Upper lobe of left lung (tissue), 6 donors: ENCODE measurements at places on chromosomes 7 and 10. TPM values are rescaled to one million over a fixed set of nuclear protein-coding genes. Genes with fewer than 3 reads are reported as not detected.

GRCh38 chr10:43794181-43794815 lies 145.6 kb upstream of the ZNF32 start:
- H3K27me3 ChIP-seq: no peaks in the 10 kb centered on the region
- H3K4me1 ChIP-seq: no peaks in the 10 kb centered on the region
- no peak overlapping the region for H3K27ac ChIP-seq
- no peak overlapping the region for H3K4me3 ChIP-seq

- no peak overlapping the region for H3K27ac ChIP-seq
- H3K4me1 ChIP-seq: peaks cover 8% of the 10 kb centered on the region
- no peaks in the 10 kb centered on the region for H3K27me3 ChIP-seq
- no peaks in the 10 kb centered on the region for H3K36me3 ChIP-seq
Observed at GRCh38 chr7:74674166-74674565, 16.6 kb downstream of the GTF2I start.

DNA sequence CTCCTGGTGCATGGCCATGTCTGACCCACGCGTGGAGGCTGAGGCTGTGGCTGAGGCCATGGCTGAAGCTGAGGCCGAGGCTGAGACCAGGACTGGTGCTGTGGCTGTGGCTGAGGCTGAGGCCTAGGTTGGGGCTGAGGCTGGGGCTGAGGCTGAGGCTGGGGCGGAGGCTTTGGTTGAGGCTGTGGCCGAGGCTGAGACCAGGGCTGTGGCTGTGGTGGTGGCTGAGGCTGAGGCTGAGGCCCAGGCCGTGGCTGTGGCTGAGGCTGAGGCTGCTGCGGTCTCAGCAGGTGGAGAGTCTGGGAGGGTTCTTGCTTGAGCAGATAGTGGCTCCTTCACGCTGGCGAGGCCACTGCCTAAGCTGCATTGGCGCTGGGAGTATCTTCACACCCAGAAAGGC lies 76.4 kb downstream of the WDR37 start:
- no peaks in the 10 kb centered on the region for H3K27me3 ChIP-seq
- DNase-seq: peak; percentile 52
- no peak overlapping the region for H3K27ac ChIP-seq
- H3K36me3 ChIP-seq: peaks cover 33% of the 10 kb centered on the region

- DNase-seq: no peak
- no peak overlapping the region for H3K4me3 ChIP-seq
- H3K27ac ChIP-seq: no peak overlapping the region
Observed at GRCh38 chr10:43055217-43055616, 21.7 kb upstream of the RET start.

GRCh38 chr7:50156163-50156562 lies 63.1 kb upstream of the ZPBP start:
- no peaks in the 10 kb centered on the region for H3K36me3 ChIP-seq
- H3K4me1 ChIP-seq: no peaks in the 10 kb centered on the region
- no peak overlapping the region for H3K27ac ChIP-seq
- H3K4me3 ChIP-seq: no peak overlapping the region
- no peak for DNase-seq
- no peaks in the 10 kb centered on the region for H3K27me3 ChIP-seq

GRCh38 chr10:43287056-43288007 lies 20.5 kb upstream of the RASGEF1A start:
- DNase-seq: peak; percentile 92
- H3K27ac ChIP-seq: peak overlapping the region; percentile 39
- H3K36me3 ChIP-seq: no peaks in the 10 kb centered on the region

GRCh38 chr10:112689327-112690072 lies 242.5 kb downstream of the VTI1A start:
- no peak overlapping the region for H3K4me3 ChIP-seq
- H3K36me3 ChIP-seq: no peaks in the 10 kb centered on the region
- H3K4me1 ChIP-seq: no peaks in the 10 kb centered on the region
- no peak overlapping the region for H3K27ac ChIP-seq

- no peak for DNase-seq
- no peaks in the 10 kb centered on the region for H3K27me3 ChIP-seq
- no peak overlapping the region for H3K27ac ChIP-seq
- H3K4me3 ChIP-seq: no peak overlapping the region
Observed at GRCh38 chr7:137081321-137082093, 213.1 kb downstream of the CHRM2 start.

DNA sequence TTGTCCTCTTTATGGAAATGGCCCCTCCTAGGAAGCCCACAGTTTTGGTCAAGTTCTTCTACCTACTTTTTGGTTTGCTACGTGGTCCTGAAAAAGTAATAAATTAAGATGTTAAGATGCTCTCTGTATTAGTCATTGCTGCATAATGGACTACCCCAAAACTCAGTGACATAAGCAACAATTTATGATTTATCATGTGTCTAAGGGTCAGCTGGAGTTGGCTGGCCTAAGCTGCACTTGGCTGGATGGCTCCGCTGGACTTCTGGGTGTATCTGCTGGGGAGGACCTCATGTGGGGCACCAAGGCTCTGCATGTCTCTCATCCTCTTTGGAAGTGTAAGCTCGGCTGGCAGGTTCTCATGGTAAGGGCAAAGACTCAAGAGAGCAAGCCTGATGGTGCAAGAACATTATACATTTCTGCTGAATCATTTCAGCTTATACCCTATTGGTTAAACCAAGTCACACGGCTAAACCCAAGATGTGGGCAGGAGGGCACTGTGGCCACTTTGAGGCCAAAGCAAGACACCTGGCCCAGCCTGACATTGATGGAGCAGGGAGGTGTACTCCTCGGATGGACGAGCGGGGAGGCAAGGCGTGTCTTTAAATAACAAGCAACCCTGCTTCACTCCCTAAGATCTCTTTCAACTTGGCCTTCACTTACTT lies 47.7 kb downstream of the TBXAS1 start:
- no peak overlapping the region for H3K27ac ChIP-seq
- DNase-seq: no peak
- H3K36me3 ChIP-seq: peaks cover 5% of the 10 kb centered on the region
- no peaks in the 10 kb centered on the region for H3K27me3 ChIP-seq

DNA sequence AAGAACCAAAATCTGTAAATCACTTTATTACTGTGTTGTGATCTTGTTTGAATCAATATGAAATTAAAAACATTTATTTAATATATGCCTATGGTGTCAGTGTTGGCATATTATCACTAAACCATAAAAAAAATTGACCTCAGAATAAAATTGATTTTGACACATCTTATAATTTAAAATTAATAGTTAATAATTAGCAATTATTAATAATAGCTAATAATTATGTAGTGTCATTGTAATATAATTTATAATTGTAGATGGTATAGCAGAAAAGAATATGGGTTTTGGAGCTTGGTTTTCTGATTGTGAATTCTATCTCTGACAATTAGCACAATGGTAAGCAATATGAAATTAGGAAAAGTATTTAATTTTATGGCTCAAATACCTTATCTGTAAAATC lies 89.4 kb upstream of the CNTNAP2 start:
- H3K27ac ChIP-seq: no peak overlapping the region
- H3K4me1 ChIP-seq: no peaks in the 10 kb centered on the region
- H3K27me3 ChIP-seq: no peaks in the 10 kb centered on the region
- no peak for DNase-seq
- H3K36me3 ChIP-seq: no peaks in the 10 kb centered on the region

- no peaks in the 10 kb centered on the region for H3K36me3 ChIP-seq
- no peak for DNase-seq
- H3K4me1 ChIP-seq: peaks cover 1% of the 10 kb centered on the region
- no peaks in the 10 kb centered on the region for H3K27me3 ChIP-seq
- H3K4me3 ChIP-seq: no peak overlapping the region
- no peak overlapping the region for H3K27ac ChIP-seq
Observed at GRCh38 chr7:29337546-29338116, 143.1 kb downstream of the CHN2 start.

GRCh38 chr10:124717911-124718741 lies 26.1 kb downstream of the FAM53B start:
- peak overlapping the region; percentile 69 for H3K27ac ChIP-seq
- no peak for DNase-seq
- H3K4me3 ChIP-seq: no peak overlapping the region
- no peaks in the 10 kb centered on the region for H3K27me3 ChIP-seq
- H3K36me3 ChIP-seq: no peaks in the 10 kb centered on the region

DNA sequence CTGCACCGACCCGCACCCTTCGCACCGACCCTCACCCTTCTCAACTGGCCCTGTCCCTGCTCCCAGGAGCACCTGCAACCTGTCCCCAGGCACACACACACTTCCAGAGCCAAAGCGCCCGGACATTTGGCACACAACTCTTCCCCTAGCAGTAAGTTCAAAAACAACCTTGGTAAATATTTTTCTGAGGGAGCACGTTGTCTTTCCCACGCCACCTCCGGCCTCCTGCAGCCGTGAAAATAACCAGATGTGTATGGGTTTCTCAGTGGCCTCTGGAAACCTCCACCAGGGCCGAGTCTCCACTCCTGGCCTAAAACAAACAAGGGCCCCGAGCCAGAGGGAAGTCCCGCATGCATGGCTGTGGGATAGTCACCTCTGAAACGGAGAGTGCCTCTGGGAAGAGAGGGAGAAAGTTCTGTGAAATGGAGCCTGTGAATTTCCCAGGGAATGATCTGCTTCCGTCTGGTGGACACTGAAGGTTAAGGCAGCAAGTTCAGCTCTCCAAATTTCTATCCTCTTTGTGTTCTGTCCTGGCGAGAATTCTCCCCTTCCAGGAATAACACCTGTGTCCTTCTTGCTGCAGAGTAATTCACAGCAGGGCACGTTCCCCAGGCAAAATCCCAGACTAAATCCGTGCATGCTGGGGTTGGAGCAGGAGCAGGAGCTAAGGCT lies 15.8 kb downstream of the PODXL start:
- H3K27ac ChIP-seq: peak overlapping the region; percentile 85
- H3K27me3 ChIP-seq: no peaks in the 10 kb centered on the region
- peaks cover 52% of the 10 kb centered on the region for H3K4me1 ChIP-seq
- no peak overlapping the region for H3K4me3 ChIP-seq

GRCh38 chr10:51224671-51225161 lies 150.4 kb downstream of the PRKG1 start:
- no peak overlapping the region for H3K4me3 ChIP-seq
- no peaks in the 10 kb centered on the region for H3K27me3 ChIP-seq
- H3K27ac ChIP-seq: no peak overlapping the region
- no peaks in the 10 kb centered on the region for H3K36me3 ChIP-seq
- DNase-seq: no peak

GRCh38 chr7:40470817-40471216 lies 336.0 kb downstream of the SUGCT start:
- no peaks in the 10 kb centered on the region for H3K4me1 ChIP-seq
- no peak for DNase-seq
- H3K27ac ChIP-seq: no peak overlapping the region
- no peak overlapping the region for H3K4me3 ChIP-seq

DNA sequence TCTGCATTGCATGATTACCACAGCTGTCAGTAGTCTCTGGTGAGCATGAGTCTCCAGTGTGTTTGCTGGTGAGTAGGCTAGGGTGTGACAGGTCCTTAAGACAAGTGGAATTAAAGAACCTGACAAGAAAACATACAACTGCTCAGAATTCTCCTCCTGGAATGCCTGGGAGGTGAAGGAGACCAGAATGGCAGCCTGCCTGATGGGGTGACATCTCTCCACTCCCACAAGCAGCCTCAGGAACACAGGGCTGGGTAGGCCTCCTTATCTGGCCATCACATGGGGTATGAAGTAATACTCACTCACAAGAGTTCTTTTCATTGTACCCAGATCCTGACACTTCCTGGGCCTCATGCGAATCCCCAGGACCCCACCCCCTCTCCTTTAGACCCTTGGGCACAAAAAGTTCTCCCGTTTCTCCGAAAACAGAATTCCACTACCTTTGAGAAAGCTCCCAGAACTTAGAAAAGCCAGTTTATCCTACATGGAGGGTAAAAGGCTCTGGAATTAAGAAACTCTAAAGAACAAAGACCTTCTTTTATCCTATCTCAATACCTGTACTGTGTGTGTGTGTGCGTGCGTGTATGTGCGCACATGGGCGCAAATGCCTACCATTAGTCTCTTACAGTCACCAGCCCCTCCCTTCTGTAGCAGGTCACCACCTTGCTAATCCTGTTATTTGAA lies 33.4 kb upstream of the C1GALT1 start:
- H3K36me3 ChIP-seq: no peaks in the 10 kb centered on the region
- no peaks in the 10 kb centered on the region for H3K27me3 ChIP-seq
- H3K4me1 ChIP-seq: peaks cover 10% of the 10 kb centered on the region

FIS1 gene
- total RNA-seq: 229 TPM

ACTR1A gene
- total RNA-seq: 102 TPM

MYH16 gene
- total RNA-seq: not detected

CDK1 gene
- 7.3 TPM for total RNA-seq

SEC31B gene
- total RNA-seq: 7.9 TPM

CYP2C9 gene
- total RNA-seq: 4.2 TPM

PRPS1L1 gene
- not detected for total RNA-seq

SPDYE16 gene
- total RNA-seq: 0.24 TPM

EPO gene
- not detected for total RNA-seq

PCLO gene
- 14.1 TPM for total RNA-seq

VKORC1L1 gene
- 43.0 TPM for total RNA-seq
